Endothelial cell (in vitro differentiated cells): ENCODE measurements at places on chromosomes 3 and 15.

GRCh38 chr3:65924762-65925161 is 114.0 kb downstream of the MAGI1 start:
- no peak for DNase-seq

DNA sequence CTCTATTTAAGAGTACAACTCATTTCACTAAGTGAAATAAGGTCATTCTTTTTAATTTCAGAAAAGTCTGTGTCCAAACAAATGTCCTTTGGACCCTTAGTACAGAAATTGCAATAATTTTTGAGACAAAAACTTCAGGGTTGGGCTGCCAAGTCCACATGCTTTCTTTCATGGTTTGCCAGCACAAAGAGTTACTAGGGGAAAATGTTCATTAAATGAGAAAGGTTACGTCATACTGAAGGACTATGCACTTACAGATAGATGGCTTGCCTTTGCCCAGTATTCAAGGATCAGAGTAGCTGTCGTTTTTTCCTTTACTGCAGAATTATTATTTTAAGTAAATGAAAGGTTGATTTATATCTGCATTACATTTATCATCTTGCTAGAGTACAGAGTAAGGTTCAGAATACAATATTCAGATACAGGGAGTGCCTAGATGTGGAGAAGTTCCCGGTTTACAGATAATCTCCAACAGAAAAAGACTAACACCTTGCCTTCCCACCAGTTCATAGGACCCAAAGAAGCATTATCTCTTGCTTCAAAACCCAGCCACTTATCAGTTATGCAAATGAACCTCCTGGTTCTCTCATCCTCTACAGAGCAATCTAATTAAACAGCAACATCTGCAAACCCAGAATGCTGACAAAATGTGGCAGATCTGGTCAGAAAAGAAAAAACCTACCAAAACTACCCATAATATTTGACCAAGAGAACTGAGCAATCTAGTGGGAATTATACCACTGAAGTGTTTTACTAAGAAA is 179.3 kb downstream of the FRMD5 start:
- no peak for DNase-seq

DNA sequence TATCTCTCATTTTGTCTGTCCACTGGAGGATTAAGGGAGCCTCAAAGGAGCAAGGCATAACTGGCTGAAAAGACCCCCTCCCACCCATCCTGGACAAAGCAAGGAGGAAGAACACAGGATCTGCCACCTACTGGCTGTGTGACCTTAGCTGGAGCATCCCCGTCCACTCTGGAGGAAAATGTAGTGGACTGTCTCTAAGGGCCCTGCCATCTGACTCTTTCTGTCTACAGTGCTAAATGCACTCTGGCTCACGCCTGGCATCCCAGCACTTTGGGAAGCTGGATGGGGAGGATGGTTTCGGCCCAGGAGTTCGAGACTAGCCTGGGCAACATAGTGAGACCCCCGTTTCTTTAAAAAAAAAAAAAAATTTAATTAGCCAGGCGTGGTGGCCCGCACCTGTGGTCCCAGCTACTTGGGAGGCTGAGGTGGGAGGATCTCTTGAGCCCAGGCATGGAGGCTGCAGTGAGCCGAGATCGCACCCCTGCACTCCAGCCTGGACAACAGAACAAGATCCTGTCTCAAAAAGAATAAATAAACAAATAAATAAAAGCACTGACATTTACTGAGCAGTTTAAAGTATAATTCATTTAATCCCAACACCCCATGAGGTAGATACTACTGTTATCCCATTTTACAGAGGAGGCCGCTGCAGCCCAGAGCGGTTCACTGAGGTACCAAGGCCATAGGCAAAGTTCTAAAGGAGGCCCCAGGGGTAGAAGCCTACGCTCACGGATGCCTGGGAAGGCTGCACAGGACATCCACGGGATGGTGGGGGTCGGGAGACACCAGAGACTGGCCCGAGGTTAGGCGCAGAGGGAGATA is 1.1 kb downstream of the TBC1D2B start:
- DNase-seq, result no peak

- no peak for DNase-seq
Observed at GRCh38 chr3:73056014-73056844, 5.2 kb upstream of the EBLN2 start.

GRCh38 chr3:14183015-14183577 is 4.5 kb downstream of the LSM3 start:
- no peak for DNase-seq

DNA sequence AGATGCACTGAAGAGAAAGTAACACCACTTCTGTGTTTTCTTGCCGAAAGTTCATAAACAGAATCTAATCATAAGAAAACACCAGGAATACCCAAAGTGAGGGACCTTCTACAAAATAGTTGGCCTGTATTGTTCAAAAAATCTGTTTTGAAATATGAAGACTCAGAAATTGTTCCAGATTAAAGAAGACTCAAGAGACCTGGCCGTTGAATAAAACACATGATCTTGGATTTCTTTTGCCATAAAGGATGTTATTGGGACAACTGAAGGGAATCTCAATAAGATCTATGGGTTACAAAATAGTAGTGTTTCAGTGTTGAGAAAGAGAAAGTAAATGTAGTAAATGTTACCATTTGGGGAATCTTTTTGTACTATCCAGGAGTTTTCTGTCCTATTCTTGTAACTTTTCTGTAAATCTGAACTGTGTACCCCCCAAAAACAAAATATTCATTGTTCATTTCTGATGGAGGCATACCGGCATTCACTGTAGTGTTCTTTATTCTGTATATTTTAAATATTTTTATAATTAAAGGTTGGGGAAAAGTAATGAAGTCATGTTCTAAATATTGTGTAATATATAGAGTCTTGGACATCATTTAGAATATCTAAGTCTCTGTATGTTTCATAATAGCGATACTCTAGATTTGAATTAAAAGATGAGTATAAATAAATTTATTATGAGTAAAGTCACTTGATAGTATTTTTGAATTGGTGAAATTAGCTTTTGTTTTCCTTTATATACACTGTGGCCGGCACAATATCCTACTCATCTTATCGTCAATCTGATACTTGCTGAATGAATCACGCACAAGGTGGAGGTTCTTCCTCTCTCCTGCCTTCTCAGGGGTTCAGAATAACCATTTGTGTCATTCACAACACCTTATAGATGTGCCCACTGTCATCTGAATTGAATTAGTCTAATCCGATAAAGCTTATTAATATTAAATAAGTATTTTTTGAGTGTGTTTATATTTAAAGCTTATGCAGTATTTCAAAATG is 66.7 kb downstream of the TRAK1 start:
- DNase-seq, result no peak

DNA sequence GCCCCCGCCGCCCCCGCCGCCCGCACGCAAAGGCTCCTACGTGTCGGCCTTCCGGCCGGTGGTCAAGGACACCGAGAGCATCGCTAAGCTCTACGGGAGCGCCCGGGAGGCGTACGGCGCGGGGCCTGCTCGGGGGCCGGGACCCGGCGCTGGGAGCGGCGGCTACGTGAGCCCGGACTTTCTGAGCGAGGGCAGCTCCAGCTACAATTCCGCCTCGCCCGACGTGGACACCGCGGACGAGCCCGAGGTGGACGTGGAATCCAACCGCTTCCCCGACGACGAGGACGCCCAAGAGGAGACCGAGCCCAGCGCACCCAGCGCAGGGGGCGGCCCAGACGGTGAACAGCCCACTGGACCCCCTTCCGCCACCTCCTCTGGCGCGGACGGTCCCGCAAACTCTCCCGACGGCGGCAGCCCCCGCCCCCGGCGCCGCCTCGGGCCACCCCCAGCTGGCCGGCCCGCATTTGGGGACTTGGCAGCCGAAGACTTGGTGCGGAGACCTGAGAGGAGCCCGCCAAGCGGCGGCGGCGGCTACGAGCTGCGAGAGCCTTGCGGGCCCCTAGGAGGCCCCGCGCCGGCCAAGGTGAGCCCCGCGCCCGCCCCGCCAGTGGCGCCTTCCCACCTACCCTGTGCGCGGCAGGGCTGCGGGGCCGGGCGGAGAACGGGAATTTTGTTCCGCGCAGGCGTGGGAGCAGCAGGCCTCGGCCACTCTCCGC is 2.4 kb downstream of the SKOR1 start:
- DNase-seq, result no peak

GRCh38 chr3:100245136-100245535 is 15.7 kb upstream of the TBC1D23 start:
- no peak for DNase-seq

GRCh38 chr15:78234515-78235040 is at the start of gene ACSBG1:
Gene ACSBG1, minus strand, starts transcription at chr15:78234565. Its CDS starts 64 bp downstream, at chr15:78234501.
- no peak for DNase-seq

DNA sequence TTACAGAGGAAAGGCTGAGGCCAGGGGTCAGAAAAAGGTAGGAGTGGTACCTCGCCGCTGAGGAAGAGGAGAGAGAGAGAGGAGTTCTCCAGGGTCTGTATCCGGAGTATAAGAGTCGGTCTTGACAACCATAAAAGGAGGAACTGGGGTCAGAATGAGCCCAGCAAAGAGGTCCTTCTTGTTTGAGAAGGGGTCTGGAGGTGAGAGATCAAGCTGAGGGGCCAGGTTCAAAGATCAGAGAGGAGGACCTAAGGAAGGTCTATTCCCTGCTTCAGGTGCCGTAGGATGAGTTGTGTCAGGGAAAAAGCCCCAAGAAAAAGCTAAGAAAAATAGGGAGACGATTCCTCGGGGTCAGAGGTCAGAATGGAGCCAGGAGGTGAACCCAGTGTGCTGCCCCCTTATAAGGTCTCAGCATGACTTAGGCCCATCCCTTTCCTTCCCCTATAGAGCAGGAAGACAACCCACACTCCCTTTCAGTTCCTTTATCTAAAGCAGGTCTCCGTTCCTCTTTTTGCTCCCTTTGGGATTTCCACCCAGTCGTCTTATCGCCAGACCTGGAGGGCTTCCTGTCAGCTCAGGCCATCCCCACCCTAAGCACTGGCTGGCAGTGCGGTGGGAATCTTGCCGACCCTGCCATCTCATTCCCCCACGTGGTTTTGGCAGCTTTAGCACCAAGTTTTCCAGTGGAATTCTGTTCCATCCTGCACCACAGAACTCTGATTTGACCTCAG is 651 bp downstream of the MTMR14 start:
- peak; percentile 9 for DNase-seq

DNA sequence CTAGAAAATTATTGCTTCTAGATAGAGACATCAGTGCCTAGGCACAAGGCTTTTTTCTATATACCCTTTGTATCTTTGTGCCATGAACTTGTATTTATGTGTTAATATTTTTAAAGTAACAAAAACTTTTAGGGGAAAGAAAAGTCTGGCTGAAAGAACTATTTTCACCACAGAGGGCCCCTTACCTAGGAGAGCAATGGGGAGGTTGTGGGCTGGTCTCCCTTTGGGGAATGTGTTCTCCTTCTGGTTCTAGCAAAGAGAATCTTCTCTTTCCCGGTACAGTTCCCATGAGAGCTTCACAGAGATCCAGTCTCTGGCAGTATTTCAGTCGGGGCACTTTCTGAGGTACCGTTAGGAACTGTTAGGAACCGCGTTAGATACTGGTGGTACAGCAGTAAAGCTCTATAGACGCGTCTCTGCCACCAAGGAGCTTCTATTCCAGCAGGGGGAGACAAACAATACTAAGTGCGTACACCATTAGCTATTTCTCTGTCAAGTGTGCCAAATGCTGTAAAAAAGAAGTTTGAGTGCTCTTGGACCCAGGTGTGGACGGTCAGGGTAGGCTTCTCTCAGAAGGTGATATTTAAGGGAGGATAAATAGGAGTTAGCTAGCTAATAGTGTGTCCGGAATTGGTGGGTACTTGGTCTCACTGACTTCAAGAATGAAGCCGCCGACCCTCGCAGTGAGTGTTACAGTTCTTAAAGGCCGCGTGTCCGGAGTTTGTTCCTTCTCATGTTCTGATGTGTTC is 4.6 kb upstream of the EPB42 start:
- DNase-seq, result peak; percentile 41

DNA sequence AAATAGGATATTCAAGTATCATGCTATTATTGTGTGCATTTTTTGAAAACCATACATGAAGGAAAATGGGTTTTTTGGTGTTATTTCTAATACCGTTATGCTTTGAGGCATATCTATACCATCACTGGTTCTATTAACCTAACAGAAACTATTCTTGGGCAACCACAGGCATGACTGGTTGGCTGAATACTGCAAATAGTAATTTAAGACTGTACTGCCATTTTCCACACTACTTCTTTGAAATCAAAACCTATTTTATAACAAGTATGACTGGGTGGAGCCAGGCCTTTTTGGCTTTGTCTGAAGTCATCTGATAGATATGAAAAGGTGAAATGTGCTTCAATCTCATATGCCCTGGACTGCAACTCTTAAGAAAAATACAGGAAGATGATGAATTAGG is 115.1 kb downstream of the ULK4 start:
- no peak for DNase-seq

GRCh38 chr3:126478581-126479310 is 3.1 kb upstream of the ZXDC start:
- DNase-seq, result no peak

GRCh38 chr3:61794341-61794740 is 233.0 kb downstream of the PTPRG start:
- DNase-seq, result no peak

GRCh38 chr15:31811641-31812040 is 218.7 kb upstream of the CHRNA7 start:
- no peak for DNase-seq

DNA sequence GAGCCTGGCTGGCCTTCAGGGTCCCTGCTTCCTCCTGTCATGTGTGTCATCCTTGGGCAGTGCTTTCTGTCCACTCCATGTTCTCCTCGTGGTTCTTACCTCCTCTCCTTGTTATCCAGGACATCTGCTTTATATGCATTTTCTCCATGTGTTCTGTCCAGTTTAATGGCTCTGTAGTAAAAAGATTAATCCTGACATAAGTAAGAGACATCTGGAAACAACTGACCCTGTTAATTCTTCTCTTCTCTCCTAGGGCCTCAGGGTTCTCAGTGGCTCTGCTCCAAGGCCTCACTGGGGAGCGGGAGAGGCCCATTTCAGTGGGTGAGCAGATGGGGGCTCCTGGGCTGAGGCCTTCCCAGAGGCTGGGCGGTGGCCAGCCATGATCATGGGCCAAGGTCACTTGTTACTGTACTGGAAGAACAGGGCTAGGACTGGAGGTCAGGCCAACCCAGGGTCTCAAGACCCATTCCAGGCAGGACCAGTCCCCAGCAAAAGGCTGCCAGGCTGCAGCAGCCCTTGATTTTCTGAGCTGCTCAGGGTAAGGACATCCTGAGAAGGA is 20.2 kb upstream of the CDCP1 start:
- no peak for DNase-seq

GRCh38 chr15:35671197-35671596 is 125.2 kb upstream of the DPH6 start:
- DNase-seq, result no peak

GRCh38 chr3:164852866-164853265 is 225.4 kb downstream of the SI start:
- DNase-seq, result no peak

DNA sequence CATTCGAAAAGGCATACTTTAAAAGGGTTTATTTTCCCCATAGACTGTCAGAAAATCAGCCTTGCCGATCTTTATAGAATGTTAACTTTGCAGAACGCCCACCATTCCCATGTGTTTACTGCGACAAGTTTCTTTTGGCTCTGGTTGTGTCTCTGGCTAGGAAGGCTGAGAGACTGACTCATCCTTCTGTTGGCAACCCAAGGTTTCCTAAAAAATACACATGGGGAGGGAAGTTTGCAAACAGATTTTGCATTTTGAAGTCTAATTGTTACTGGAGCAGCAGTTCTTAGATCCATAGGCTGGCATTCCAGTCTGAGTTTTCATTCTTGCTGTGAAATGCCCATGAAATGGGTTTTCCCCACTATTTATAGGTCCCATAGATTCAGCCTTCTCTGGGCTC is 37.9 kb upstream of the MINAR1 start:
- DNase-seq, result no peak
